ENCODE measurements at places on chromosomes 12 and 14. TPM values are rescaled to one million over a fixed set of nuclear protein-coding genes. Genes with fewer than 3 reads are reported as not detected.

Gene TSPAN19
- total RNA-seq: not detected

Gene OR4Q2
- total RNA-seq: not detected

Gene POTEG
- total RNA-seq: not detected

Gene SYT1
- total RNA-seq: 3.7 TPM
